Epithelial cell of proximal tubule (primary cell): ENCODE measurements at places on chromosomes 3 and 15.

GRCh38 chr15:44729408-44730127 lies 6.8 kb upstream of the TRIM69 start:
- no peak for DNase-seq

GRCh38 chr15:59521443-59521842 lies 83.5 kb downstream of the FAM81A start:
- no peak for DNase-seq

DNA sequence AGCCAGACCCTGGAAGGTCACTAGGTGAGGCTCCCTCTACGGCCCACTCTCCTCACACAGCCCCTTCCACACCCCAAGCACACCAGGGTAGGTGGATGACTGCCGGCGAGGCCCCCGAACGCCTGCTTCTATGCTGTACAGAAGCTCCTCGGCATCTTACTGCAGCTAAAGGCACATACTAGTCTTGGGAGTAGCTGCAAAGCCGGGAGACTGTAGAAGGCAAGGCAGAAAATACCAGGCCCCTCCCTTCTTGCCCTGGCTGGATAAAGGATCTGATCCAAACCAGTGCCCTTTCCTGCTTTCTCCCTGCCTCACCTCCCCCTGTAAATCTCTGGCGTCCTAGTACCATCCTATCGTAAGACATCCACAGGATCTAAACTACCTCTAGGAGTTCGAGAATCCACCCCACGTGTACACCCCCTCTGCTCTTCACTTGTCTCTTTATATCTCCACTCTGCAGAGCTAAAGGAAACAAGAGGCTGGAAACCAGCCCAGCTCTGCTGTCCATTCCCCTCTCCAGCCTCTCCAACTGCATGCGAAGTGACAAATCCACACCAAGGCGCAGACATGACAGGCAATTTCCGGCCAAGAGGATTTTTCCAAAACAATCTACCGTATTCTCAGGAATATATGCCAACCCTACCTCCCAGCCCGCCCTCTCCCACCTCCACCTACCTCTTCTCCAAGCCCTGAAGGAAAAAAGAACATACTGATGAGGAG lies 11.8 kb downstream of the TNK2 start:
- no peak for DNase-seq

GRCh38 chr3:83317605-83318004 lies 1556.2 kb upstream of the GBE1 start:
- DNase-seq = no peak

- DNase-seq = no peak
These were observed 415.7 kb upstream of the THBS1 start for GRCh38 chr15:39165020-39165706.

DNA sequence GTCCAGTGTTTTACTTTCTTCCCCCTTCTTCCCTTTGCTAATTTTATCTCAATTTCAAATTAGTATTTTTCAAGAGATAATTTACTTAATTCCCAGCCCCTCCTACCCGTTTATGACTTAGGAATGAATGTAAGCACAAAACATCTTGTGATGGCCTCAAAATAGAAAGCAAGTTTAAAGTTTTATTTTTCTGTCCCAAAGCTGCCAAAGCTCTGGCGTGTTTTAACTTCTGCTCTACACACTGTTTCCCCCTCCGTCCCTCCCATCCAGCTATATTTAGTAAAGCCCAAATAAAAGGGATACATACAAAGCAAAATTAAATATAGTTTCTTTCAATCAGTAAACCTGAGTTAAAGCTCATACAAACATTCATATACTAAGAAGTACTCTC lies 59.9 kb downstream of the IGF2BP2 start:
- DNase-seq = no peak

DNA sequence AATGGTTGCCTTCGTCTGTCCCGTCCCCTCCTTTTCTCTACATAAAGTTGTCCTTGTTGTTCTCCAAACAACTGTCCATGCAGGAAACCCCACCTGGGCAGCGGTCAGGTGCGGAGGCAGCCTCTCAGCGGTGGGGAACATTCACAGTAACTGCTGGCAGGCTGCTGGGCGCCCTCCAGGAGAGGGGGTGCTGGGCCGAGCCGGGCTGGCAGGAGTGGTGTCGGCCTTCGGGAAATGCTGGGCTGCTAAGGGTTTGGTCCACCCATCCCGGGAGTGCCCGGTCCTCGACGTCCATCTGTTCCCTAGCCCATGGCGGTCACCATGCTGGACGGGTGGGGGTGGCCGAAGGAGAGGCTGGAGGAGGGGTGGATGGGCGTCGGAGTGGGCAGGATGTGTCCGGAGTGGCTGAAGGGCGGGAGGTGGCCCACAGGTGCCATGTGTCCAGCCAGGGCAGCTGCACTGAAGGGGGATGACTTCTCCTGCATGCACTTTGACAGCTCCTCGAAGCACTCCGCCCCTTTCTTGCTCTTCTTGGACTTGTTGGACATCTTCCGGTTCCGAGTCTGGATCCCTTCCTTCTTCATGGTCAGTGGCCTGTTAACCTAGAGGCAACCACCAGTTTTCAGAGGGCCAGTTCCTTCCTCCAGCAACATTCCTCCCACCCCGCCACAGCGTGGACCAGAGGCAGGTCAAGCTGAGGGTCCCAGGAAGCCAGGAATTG lies 12.1 kb downstream of the GATA2 start:
- DNase-seq = no peak

GRCh38 chr3:184259878-184260723 lies 1.3 kb downstream of the CAMK2N2 start:
- DNase-seq = no peak

DNA sequence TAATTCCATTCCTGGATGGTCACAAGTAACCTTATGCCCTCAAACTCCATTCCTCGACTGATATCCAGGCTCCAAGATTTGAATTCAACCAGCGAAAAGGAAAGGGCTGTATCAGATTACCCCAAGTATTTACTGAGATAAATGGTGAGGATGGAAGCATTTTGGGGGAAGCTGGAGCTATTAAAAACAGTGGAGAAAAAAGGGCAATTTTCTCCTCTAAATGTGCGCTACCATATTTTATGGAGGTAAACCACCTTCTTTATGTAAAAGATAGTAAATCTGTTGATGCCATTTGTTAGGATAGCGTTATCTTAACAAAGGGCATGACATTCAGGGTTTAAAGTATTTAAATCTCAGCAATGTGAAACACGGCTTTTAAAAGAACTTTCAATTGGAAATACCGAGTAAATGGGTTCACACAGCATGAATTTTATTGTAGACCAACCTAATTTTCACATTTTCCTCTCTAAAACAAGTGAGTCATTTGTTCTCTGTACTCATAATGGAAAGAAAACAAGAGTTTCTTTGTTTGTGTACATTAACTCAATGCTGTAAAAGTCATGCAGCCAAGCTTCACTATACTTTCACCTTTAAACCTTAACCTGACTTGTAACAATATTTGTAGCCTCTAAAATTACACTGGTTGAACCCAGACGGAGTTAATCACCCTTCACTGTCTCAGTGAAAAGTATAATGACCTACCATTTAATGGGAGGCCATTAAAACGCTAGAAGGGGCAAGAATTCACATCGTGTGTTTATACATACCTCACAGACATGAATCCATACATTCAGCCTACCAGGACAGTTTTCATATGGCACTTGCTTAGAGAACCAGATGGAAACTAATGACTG lies 773.4 kb downstream of the ROBO1 start:
- no peak for DNase-seq

DNA sequence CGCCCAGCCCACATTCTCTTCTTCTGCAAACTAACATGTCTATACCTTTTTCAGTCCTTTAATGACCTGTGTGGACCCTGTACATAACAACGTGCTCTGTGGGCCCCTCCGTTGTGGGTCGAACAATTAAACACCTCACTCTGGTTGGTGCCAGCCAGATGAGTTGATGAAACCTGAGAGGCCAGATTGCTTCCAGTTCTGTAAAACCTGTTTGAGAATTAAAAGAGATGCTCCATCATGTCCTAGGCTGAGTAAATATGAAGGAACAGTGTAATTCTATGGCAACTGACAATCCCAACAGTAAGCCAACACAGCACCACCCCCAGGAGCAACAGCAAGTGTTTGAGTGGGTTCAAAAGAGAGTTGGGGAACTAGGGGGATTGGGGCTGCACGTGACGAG lies 5.7 kb upstream of the THBS1 start:
- no peak for DNase-seq

GRCh38 chr15:44535523-44536301 lies 1.2 kb upstream of the EIF3J start:
- no peak for DNase-seq

DNA sequence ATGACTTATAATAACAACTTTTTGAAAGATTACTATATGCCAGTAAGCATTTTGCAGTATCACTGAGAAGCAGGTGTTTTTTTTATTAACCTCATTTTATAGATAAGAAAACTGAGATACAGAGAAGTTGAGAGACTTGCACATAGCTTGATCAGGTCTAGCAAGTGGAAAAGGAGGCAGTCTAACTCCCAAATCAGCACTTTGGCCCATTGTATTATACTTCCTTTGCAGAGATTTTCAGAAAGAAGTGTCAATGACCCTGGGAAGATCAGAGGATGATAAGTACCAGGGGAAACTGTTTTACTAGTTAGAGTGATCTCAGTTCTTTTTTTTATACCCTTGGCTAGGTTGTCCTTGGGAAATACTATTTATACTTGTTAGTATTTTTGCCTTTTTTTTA lies 358.7 kb downstream of the SQOR start:
- DNase-seq = no peak

DNA sequence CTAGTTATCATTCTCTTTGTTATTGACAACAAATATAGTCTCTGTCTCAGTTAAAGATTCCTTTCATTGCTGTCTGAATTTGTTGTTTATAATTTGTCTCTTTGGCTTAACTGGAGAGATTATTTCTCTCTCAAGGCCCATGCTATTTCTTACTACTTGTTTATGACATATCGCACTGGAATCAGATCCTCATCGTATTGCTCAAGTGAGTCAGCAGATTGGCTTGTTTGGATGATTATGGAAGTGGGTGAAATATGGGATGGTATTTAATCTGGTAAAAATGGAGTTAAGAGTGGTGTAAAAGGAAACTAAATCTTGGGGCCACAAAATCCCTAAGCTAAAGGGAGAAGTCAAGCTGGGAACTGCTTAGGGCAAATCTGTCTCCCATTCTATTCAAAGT lies 613.1 kb downstream of the SI start:
- DNase-seq = no peak

GRCh38 chr15:57306161-57306943 lies 70.0 kb upstream of the CGNL1 start:
- DNase-seq = no peak

- DNase-seq = no peak
These were observed 167.0 kb upstream of the DPH6 start for GRCh38 chr15:35712956-35713355.

GRCh38 chr15:80615783-80616391 lies 79.2 kb upstream of the ABHD17C start:
- DNase-seq = peak; percentile 10

DNA sequence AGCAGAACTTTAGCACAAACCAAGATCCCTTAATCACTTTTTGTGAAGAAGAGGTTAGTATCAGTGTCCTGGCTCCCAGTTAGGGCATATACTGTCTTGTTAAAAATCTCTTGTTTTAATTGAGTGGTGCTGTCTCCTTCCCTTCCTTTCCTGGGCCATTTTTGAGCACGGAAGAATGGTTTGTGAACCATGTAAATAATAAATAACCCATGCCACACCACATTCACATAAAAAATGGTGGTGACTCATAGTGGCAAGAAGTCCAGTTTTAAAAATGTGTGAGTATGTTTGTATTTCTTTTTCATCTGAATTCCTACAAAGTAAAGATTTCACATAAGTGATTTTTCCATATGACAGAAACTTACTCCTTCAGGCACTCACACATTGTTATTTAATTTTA lies 59.1 kb upstream of the SPRED1 start:
- no peak for DNase-seq

DNA sequence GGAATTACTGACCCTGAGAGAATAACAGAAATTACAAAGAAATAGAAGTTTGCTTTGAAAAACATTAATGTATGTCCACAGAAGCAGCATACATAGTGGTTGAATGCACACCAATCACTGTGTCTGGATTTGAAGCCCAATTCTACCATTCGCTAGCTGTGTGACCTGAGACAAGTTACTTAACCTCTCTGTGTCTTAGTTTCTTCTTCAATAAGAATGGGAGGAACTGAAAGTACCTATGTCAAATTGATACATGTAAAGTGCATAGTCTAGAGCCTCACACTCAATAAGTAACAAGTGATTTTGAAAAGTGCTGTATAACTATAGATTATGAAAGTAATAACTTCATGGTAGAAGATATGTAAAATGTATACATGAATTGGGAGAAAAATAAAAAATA lies 457.8 kb downstream of the FOXP1 start:
- no peak for DNase-seq

- no peak for DNase-seq
These were observed 59.9 kb downstream of the ZNF621 start for GRCh38 chr3:40584625-40585189.

- no peak for DNase-seq
These were observed 179.6 kb downstream of the ADAMTSL3 start for GRCh38 chr15:83833569-83833968.

DNA sequence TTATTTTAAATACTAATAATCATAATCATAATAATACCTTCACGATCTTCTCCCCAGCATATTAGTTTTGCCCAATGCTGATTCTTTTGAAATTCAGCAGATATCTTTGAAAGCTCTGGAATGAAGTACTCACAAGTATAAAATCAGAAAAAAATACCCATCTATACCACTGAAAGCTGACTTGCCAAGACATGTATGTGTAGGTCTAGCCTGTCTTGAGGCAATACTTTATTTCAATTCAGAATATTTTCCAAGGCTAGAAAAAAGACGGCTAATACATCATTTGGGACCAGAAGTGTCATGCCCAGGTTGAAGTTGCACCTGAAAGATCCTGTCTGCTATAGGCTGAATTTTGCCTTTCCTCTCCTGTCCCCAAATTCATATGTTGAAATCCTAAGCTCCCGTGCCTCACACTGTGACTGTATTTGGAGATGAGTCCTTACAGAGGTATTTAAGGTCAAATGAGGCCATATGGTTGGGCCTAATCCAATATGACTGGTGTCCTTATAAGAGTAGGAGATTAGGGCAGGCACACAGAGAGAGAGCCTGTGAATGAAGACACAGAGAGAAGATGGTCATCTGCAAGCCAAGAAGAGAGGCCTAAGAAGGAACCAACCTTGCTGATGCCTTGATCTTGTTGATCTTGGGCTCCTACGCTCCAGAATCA lies 255.9 kb upstream of the CMC1 start:
- no peak for DNase-seq

DNA sequence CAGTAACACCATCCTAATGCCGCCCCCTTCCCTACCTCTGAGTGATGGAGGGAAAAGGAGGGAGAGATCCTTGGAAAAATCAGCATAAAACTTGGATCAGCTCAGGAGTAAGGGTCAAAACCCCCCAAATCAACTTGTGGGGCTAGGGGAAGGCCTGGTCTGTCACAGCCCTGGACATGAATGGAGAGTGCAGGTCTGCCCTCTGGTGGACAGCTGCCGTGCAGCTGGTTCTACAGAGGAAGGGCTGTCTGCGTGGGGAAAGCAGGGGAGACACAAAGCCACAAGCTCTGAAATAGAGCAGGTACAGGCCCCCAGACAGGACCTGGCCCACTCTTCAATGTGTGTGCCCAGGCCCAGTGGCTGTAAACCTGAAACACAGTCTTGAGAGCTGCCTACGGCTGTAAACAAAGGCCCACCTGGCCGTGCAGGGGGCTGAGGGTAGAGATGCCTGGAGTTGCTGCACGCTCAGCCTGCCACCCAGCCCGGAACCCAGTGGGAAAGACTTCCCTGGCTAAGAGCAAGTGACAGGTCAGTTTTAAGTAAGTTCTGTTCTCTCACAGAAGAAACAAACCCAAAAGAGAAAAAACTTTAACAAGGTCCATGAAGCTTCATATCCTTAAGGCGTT lies 16.4 kb downstream of the CLK3 start:
- no peak for DNase-seq

- DNase-seq = no peak
These were observed 106.1 kb downstream of the GHSR start for GRCh38 chr3:172342097-172342659.
